ENCODE measurements at places on chromosomes 1 and 21.

DNA sequence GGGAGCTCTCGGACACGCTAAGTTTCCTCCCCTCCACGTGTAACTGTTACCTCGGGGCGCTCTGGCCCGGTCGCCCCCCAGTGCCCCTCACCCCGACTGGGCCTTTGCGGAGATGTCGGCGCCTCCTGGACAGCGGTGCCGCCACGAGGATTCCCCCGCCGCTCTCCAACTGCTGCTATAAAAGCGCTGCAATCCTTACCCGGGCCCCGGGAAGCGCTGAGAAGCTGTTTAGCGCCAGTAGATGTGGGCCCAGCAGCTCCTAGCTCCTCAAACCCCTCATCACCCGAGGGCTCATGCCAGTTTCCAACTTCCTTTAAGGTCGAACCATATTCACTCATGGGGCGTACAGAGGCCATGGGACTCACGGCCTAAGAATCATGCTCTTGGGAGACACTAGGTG, 361 bp upstream of the LMX1A start:
- no peak for DNase-seq

GRCh38 chr1:204198348-204199340, 2.4 kb upstream of the KISS1 start:
- DNase-seq: peak; percentile 30

DNA sequence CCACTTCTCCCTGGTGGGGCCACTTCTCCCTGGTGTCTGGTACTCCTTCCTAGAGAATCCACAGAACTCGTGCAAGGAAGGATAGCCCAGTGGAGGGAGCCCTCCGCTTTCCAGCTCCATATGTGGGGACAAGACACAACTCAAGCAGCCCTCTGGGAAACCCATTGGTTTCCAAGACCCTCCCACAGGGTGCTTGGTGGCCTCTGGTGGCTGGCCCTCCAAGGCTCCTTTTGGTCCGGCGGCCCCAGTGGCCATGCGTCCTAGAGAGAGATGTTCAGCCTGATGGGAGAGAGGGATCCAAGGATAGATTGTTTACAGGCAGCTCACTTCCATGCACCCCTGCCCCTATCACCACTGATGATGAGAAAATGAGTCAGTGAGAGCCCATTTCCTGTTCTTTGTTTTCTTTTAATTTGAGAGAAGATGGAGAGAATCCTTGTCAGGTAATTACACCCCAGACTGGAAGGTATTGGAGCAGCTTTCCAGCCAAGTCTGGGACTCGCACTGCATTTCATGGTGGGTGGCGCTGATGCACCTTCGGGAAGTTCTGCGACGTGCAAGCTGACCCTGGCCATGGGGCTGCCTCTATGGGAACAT, 486.2 kb upstream of the VAMP3 start:
- no peak for DNase-seq

GRCh38 chr1:46479744-46480350, 9.8 kb upstream of the DMBX1 start:
- DNase-seq: no peak

DNA sequence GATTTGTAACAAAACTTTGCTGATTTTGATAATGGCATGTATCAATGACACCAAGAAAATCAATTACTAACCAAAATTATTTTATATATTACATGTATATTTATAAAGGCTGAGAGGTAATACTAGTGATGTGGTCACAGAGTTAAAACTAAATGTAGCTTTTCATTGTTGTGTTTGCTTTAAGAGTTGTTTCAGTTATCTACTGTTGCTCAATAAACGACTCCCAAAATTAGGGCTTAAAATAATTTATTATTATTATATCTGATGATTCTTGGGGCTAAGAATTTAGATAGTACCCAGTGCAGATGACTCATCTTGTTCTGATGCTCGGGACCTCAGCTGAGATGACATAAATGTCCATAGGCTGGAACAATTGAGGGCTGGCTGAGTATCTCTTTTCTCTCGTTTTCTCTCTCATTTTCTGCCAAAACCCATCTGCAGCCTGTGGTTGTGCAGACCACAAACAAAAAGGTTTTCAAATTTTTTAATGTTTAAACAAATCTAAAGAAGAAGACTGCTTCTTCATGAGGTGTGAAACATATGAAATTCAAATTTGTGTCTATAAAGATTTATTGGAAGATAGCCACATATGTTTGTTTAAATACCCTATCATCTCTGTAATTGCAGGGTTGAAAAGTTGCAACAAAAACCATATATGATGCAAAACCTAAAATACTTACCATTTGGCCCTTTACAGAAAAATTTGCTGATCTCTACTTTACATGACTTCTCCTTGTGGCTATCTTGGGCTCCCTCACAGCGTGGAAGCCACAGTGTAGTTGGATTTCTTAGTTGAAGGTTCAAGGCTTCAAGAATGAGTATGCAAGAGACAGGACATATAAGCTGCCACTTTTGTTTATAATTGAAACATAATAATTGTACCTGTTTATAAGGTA, 14.8 kb upstream of the PTPRC start:
- DNase-seq: peak; percentile 77

- DNase-seq: peak; percentile 17
Measured at GRCh38 chr1:69290291-69290690, 277.4 kb upstream of the LRRC7 start.

GRCh38 chr1:108154314-108154713, 45.8 kb downstream of the SLC25A24 start:
- DNase-seq: no peak

DNA sequence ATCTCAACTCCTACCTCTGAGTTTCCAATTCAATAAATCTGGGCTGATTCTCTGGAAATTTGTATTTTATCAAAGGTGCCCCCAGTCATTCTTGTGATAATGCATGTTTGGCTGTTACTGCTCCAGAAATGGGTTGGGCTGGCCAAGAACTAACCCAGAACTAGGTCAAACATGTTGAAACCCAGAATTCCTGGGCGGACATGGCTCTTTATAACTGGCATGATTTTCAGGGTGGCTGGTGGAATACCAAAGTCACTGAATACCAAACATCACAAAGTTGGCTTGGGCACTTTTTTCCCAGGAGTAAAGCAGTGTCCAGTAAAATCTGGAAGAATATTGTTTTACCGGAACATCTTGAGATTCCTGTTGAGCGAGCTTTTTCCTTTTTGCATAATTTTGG, 89.4 kb upstream of the S1PR1 start:
- no peak for DNase-seq

GRCh38 chr1:182248721-182249120, 142.9 kb downstream of the GLUL start:
- DNase-seq: no peak

DNA sequence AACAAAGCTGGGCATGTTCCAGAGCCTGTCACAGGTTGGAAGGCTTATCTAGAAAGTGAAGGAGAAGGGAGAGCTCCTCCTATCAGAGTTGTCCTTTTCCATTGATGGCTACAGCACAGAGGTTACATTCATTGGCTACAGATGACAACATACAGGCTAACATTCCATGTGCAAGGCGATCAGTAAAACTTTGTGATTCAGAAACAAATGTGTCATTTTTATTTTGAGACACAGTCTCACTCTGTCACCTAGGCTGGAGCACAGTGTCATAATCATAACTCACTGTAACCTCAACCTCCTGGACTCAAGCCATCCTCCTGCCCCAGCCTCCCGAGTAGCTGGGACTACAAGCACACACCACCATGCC, 32.6 kb downstream of the TRIM67 start:
- DNase-seq: no peak

DNA sequence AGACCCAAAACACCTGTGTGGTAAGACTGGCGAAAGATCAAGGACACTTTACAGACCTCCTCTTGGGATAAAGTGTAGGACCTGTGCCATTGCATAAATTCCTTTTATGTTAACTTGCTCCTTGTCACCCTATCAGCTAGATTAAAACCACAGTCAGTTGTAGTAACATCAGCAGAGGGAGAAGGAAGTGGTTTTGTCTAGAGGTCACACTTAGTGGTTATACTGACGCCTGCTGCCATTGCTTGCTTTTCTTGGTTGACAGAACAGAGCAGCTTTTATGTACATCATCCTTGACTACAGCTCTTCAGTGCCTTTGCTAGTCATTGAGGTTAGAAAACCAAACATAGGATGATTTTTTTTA, 101.4 kb downstream of the PBX1 start:
- DNase-seq: no peak

GRCh38 chr1:116835161-116835560, 74.6 kb upstream of the PTGFRN start:
- no peak for DNase-seq

GRCh38 chr1:45221716-45222115, 15.3 kb upstream of the ZSWIM5 start:
- no peak for DNase-seq

GRCh38 chr1:145908653-145909052, 1.2 kb downstream of the ITGA10 start:
- DNase-seq: no peak

GRCh38 chr1:47810964-47811682, 186.1 kb downstream of the TRABD2B start:
- DNase-seq: no peak

GRCh38 chr1:156750711-156751450, 594 bp downstream of the HDGF start:
- no peak for DNase-seq

DNA sequence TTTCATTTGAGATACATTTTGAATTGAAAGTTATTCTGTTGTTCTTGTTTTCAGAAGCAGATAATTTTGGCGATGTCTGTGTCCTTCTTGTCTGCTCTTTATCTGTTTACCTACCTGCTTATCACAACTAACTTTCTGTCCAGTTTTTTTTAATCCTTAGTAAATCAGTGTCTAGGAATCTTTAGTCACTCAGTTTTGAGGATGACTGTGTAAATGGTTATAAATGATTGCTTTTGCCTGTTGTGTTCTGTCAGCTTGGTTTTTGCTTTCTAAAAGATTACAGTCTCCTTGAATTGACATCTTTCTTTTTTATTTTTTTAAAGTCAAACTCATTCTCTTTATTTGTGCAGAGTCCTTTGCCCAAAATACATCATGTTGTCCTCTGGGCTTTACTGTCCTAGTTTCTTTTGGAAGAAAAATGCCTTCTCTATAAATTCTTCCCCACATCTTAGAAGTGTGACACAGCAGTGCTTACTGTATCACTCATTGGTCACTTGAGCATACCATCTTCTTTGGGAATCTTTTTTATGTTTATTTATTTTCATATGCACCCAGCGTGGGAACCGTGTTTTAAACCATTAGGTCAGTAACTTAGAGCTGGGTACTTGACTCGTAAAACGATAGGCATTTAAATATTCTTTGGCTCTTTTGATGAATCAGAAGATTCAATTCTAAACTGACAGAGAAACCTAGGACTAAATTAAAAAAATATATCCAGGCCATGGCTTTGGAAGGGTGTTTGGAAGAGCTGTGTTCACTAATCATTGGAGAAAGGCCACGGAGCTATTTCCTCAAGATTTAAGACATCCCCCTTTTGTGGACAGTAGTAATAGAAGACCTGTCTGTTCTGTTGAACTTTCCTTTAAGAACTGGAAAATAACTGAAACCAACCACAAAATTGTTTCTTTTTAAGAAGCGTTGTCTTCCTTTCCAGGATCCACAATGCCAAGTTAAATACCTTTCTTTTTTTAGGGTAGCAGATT, 20.9 kb downstream of the LAMC1 start:
- no peak for DNase-seq

- no peak for DNase-seq
Measured at GRCh38 chr1:88680471-88680870, 3.6 kb upstream of the PKN2 start.

GRCh38 chr1:199720496-199720895, 307.0 kb upstream of the NR5A2 start:
- no peak for DNase-seq

DNA sequence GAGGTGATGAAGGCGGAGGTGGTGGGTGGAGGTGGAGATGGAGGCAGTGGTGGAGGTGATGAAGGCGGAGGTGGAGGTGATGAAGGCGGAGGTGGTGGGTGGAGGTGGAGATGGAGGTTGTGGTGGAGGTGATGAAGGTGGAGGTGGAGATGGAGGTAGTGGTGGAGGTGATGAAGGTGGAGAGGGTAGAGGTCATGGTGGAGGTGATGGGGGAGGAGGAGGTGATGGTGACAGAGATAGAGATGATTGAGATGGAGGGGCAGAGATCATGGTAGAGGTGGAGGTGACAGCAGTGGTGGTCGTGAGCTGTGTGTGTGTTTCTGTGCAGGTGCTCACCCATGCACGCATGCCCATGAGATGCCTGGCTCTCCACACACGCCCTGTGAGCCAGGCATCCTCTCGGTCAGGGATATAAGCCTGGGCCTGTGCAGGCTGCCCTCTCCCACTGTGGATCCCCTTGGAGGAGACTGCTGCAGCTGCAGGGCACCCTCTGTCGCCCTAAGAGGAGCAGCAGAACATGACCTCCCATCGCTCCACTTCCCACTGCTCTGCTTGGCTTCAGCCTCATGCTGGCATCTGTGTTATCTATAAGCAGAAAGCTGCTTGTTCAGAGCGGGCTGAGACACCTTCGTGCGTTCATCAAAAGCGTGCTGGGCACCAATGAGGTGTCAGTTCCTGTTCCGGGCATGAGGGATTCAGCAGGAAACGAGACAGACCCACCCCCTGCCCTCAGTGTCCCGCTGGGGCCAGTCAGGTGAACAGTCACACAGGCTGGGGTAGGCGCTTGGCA, 20.5 kb upstream of the NPHP4 start:
- DNase-seq: no peak

- DNase-seq: no peak
Measured at GRCh38 chr1:182890927-182891610, 51.9 kb downstream of the DHX9 start.

- DNase-seq: no peak
Measured at GRCh38 chr1:164728719-164729118, 169.7 kb downstream of the PBX1 start.

DNA sequence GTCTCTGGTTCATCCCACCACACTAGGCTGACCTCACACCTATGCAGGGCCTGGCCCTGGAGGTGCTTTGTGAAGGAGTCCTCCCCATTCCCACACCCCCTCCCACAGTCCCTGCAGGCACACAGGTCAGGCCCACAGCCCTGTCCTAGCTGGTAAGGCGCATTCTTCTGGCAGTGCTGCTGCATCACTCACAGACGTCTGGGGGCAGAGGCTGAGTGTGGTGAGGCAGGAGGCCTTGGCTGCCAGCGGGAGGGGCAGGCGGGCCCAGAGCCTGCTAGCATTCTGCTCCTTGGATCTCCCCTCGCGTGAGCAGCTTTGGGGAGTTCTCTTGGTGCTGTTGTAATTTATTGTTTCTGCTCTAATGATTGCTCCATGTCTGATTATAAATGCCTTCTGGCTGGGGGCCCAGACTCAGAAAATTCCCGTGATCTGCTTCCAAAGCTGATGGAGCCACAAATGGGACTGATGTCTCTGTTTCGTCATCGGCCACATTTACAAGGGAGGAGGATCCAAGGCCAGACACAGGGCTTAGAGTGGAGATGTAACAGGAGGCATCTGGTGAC, 62.9 kb downstream of the TRABD2B start:
- peak; percentile 93 for DNase-seq

- DNase-seq: no peak
Measured at GRCh38 chr1:76082062-76082461, 7.5 kb downstream of the ST6GALNAC3 start.

GRCh38 chr1:6783221-6783620, 2.0 kb upstream of the CAMTA1 start:
- DNase-seq: no peak

Data from fibroblast of skin of left quadriceps (primary cell).